Erythroblast (primary cell): ENCODE measurements at places on chromosomes 12 and 14.
A peak's percentile ranks its signal among the peaks of the same experiment; 100 is the strongest.

DNA sequence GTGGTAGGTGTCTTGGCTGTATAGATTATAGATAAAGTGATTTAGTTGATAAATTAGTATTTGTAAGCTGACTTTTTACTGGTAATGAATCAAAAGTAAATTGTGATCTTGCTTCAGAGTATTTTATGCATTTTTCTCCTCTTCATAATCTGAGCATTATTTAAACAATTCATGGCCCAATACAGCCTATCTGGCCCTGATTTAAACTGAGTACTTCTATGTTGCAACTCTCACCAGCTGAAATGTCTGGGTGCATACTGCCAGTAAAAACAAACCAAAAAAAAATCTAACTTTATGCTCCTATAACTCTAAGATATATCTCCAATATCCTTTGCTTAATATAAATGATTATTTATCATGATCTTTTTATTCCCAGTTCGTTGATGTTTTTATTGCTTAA is 86.6 kb downstream of the MIA2 start:
- no peak for DNase-seq

DNA sequence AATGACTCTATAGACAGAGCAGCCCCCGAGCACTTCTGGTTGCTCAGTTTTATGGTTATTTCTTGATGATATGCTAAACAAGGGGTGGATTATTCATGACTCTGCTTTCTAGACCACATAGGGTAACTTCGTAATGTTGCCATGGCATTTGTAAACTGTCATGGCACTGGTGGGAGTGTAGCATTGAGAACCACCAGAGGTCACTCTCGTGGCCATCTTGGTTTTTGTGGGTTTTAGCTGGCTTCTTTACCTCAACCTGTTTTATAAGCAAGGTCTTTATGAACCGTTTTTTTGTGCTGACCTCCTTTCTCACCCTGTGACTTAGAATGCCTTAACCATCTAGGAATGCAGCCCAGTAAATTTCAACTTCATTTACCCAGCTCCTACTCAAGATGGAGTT is 1036.2 kb upstream of the FLRT2 start:
- DNase-seq = no peak

DNA sequence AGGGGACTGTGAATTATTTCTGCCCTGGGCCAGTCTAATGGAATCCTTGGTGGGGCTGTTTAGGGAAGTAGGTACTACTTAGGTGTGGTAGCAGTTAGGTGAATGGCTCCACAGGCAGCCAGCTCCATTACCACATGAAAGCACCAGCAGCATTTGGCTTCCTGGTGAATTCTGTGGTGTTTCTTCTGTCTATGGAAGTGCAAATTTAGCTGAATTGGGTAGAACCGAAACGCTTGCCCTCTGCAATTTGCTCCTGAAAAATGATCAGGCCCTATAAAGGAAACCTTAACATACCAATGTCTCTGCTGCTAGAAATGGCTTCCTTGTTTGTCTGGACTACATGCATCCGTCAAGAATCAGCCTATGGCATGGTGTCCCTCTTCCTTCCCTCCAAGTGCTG is 16.4 kb downstream of the FLRT2 start:
- DNase-seq = no peak

DNA sequence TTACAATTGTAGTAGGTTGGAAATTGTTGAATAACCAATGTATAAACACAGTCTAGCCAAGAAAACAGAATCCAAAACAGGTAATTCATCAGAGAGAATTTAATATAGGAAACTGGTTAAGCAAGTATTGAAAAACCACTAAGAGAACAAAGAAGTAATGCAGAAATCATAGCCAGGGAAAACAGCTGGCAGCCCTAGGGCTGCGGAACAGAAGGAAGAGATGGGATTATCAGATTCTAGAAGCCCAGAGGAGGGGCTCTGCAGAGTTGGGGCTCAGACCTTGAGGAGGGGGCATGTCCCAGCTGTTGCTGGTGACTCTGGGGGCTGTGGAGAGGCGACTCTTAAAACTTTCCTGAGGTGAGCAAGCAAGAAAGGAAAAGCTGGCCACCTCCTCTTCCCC is 49.4 kb downstream of the CD9 start:
- DNase-seq = no peak

- no peak for DNase-seq
Measured at GRCh38 chr12:51748235-51748634, 100.3 kb downstream of the FIGNL2 start.

DNA sequence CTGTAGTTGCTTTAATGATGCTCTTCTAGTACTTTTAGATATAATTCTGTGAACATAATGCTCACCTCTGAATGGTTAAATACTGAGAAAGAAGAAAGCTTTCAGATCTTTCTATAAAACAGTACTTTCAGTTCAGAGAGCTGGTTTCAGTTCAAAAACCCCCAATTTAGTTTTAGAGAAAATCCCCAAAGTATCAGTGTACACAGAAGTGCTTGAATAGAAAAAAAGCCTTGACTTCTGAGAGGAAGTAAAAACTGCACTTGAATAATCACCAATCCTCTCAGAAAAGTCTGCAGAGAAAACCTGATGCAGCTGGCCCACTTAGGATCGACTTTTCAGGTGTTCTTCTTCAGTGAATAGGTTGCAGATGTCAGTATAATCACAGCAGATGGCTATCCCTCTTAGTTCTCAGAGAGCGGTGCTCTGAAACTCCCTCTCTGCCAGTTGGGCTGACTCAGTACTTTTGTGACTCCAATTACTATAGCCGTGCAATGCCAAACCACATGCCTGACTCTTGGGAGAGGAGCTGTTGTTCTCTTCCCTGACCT is 616.3 kb downstream of the LRFN5 start:
- DNase-seq = no peak

DNA sequence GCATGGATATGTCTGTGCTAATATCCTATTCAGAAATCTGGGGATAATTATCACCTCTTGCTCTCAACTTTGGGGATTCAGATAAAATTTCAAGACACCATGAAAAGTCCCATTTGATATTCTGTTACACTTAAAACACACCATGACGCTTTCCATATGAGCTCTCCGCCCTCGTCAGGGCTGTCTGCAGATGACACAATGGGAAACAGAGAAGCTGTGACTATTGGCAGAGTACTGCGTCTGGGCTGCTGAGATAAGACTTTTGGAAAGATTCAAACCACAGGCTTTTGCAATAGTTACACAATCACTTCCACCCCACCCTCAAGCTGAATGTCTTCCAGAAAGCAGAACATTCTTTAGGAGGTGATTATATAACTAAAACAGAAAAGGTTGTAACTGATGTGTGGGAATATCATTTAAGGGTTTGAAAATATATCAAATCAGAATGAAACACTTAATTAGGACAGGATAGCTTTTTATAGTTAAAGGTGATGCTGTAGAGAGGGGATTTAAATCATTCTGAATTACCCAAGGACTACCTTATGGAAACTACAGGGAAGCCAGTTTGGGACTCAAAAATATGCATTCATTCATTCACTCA is 75.3 kb upstream of the TMPO start:
- peak; percentile 89 for DNase-seq

GRCh38 chr12:87656311-87656710 is 372.9 kb downstream of the C12orf50 start:
- DNase-seq = no peak

DNA sequence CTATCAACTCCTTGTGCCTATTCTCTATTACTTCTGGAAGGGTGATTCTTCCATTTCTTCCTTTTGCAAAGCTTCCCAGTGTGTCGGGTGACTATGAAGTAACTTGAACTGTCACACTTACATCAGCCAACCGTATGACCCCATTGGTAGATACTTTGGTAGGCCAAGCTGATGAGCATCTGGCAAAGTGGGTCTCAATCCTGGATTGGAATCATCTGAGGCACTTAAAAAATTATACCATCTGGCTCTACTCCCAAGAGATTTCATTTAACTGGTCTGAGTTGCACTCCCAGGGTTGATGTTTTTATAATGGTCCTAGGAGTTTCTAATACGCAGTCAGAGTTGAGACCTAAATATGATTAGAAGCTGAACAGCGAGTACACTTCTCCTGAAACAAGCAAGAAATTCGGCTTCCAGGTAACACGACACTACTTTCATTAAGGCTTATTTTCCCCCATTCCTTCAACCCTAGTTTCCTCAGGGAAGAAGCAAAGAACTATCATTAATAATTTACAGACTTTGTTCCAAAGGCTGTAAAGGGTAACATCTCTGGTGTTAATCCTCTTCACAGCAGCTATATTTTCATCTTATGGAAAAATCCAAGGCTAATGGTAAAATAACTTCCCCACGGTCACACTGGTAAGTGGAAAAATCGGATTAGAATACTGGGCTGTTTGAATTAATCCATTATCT is 76.8 kb downstream of the PDE6H start:
- no peak for DNase-seq

DNA sequence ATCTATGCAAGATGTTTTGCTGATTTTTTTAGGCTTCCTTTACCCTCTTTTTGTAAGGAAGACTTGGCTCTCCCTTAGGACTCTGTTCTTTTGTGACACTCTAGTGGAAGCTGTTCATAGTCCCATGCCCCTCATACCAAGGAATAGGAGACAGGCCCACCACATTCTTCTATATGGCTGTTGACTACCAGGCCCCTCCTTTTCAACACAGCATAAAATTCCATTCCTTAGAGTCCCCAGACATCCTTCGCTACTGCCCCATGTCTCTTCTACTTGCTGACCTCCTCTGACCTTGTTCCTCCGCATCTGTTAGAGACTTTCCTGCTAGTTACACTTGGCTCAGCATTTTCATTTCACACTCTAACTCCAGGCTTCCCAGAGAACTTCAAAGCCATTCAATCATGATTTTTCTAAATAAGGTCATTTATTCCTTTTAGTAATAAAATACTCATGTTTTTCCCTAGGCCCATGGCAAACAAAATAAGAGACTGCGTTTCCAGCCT is 9.7 kb downstream of the PIK3C2G start:
- no peak for DNase-seq

DNA sequence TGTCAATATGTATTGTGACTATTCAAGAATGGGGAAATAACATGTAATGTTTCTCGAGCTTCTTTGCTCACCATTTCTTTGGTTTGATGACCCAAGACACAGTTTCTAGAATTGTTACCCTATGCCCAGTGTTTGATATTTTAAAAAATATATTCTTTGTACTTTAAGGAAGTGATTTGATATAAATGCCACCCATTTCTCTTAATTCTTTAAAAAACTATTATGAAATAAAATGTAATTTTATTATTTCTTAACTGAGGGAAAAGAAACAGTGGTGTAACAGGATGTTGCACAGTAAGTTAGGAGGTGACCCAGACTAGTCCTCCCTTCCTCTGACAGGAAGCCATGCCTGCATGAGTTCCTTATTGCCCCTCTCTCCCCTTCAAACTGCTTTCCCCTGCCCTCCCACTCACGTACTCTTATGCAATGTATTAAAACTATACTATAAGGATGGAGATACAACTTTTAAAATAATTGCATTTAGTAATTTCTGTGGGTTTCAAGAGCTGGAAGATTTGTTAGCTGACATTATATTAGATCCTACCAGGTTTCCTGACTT is 279.4 kb downstream of the TMTC2 start:
- no peak for DNase-seq

- no peak for DNase-seq
Measured at GRCh38 chr14:22800346-22800745, 14.9 kb downstream of the SLC7A7 start.

DNA sequence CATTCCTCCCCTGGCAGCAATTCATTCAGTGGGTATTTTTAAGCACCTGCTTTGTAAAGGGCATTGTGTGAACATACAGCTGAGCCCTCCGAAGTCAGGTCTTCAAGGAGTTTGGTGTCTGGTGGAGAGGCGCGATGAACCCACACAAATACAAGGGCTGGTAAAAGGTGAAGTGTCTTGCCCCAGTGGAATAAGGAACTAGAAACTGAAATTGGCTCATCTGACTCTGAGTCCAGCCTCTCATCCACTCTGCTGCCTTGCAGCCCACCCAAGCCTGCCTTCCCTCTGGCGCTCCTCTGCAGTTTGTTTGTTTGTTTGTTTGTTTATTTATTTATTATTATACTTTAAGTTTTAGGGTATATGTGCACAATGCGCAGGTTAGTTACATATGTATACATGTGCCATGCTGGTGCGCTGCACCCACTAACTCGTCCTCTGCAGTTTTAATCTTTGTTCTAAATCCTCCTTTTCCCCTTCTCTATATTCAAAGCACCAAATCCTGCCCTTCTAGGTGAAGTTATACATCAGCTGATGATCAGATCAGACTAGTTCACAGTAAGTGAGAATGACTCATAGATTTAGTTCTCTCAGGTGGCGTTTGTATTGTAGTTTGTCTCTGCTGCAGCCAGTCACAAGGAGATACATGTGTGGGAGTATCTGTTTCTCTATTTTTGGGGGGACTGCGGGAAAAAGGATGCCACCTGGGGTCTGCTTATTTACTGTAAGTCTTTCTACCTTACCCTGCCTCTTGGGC is 394.5 kb downstream of the APAF1 start:
- DNase-seq = no peak

DNA sequence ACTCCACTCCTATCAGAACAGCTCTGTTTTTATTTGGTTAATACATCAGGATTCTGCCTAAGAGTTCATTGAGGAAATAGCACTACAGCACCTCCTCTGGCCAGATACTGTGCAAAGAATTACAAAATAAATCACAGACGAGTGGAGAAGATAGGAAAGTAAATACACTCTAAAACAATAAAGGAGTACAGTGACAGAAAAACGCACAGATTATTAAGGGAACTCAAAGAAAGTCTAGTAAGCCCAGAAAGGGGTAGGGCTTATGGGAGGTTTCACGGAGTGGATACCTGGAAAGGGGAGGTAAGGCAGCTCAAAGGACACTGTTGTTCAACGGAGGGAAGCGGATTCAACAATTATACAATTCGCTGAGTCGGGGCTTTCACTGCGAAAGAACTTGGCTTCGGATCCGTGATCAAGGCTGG is 5.5 kb downstream of the OR10AD1 start:
- DNase-seq = peak; percentile 50

GRCh38 chr12:7951671-7952070 is 15.7 kb upstream of the SLC2A3 start:
- DNase-seq = no peak

GRCh38 chr14:104728631-104729030 is 4.6 kb downstream of the ADSS1 start:
- no peak for DNase-seq

DNA sequence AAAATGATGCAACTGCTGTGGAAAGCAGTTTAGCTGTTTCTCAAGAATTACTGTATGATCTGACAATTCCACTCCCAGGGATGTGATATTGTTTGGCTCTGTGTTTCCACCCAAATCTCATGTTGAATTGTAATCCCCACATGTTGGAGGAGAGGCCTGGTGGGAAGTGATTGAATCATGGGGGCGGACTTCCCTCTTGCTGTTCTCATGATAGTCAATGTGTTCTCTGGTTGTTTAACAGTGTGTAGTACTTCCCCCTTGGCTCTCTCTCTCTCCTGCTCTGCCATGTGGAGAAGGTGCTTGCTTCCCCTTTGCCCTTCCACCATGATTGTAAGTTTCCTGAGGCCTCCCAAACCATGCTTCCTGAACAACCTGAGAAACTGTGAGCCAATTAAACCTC is 93.4 kb upstream of the CPM start:
- DNase-seq = no peak

- DNase-seq = no peak
Measured at GRCh38 chr12:52056801-52057637, 5.8 kb downstream of the NR4A1 start.

DNA sequence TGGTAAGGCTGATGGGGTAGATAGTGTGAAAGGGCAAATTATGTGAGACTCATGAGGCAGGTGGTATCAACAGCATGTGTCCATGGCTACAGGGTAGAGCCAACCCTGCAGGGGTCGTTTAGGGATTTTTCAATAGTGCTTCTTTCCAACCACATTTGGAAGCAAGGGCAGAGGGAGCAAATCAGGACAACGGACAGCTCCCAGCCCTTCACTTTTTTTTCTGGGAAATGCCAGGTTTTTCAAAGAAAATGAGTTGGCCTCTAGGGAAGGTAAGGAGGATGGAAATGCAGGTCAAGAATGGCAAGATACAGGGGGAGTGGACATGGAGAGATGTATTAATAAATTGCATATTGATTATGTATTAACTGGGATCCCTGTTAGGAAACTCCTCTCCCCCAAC is 4.9 kb upstream of the CMA1 start:
- no peak for DNase-seq
